Inflammatory macrophage (primary cell): ENCODE measurements at places on chromosomes 3 and 15.

GRCh38 chr3:72205297-72205826, 420.4 kb upstream of the PROK2 start:
- no peak for DNase-seq

- DNase-seq = no peak
These were observed 358.0 kb downstream of the PTPRG start for GRCh38 chr3:61919371-61919770.

GRCh38 chr3:26562021-26562768, 60.4 kb upstream of the LRRC3B start:
- no peak for DNase-seq

GRCh38 chr3:69239063-69239462, 116.7 kb upstream of the LMOD3 start:
- no peak for DNase-seq

DNA sequence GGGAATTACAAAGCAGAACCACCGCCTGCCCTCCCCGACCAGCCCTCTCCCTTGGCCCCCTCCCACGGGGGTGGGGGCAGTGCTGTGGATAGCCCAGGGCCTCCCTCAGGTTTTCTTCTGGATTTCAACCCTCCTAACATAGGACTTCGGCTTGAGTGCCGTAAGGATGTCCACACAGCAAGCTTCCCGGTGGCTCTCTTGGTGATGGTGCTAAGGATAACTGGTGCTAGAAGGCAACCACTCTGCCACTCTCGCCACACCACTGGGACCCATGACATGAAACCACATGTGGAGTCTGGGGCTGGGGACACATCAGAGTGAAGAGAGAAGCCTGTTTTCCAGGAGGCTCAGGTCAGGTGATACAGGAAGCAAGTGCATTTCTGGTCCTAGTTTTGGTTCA, 35.4 kb downstream of the SCN5A start:
- no peak for DNase-seq

DNA sequence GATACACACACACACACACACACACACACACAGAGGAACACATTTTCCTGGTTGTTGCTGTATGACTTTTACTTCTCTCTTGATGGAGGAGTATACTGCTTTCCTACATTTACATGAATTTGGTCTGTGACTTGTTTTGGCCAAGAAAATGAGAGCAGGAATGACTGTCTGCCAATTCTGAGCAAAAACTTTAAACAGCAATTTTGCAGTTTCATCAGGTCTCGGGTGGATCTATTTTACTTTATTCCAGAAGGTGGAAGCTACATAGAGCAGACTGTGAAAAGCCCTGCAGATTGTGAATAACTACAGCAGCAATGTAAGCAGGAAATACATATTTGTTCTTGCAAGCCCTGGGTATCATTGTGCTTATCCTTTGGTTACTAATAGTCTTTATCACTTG, 1350.0 kb upstream of the EPHA6 start:
- DNase-seq = no peak

- no peak for DNase-seq
These were observed 11.5 kb upstream of the ANKRD28 start for GRCh38 chr3:15809313-15809712.

GRCh38 chr15:61232266-61232665, 3.2 kb upstream of the RORA start:
- DNase-seq = no peak

GRCh38 chr3:124786511-124787241, 56.4 kb downstream of the UMPS start:
- DNase-seq = peak; percentile 17

GRCh38 chr3:143594206-143594605, 254.1 kb downstream of the SLC9A9 start:
- no peak for DNase-seq

- DNase-seq = no peak
These were observed 29.2 kb downstream of the PRR23E start for GRCh38 chr3:127222163-127222562.

GRCh38 chr15:80266745-80267144, 14.7 kb upstream of the CTXND1 start:
- no peak for DNase-seq

DNA sequence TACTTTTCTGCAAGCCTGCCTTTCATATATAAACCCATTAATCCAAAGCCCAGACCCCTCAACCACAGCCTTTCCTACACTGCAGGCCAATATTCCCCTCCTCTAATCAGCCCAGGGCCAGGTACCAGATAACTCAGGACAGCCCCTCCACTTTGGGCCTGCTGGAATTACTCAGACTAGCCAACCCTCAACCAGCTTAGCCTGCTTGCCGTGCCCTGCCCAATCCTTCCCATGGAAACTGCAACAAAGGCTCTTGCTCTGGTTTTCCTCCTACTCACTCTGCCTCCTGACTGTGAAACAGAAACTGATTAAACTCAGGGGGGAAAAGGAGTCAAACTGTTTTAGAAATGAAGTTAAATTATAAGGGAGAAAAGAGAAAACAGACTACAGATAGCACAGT, 248.1 kb downstream of the KLF13 start:
- DNase-seq = peak; percentile 1

DNA sequence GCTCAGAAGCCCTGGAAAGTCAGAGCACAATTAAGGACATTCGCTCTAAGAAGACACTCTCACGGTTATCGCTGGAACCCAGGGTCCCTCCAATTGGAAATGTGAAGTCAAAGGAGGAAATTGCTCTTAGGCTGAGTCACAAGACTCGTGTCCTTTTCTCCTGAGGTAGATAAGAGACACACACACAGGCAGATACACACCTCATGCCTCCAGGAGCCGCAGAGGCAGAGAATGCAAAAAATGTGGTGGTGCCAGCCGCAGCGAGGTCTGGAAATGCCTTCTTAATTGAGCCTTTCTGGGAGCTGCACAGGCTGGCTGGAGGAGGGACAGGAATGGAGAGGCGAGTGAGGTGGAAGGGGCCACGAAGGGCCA, 189.3 kb downstream of the OPA1 start:
- no peak for DNase-seq

GRCh38 chr3:172367205-172368105, 80.8 kb downstream of the GHSR start:
- no peak for DNase-seq

- DNase-seq = peak; percentile 21
These were observed 45.4 kb upstream of the TRAK1 start for GRCh38 chr3:42045708-42046243.

DNA sequence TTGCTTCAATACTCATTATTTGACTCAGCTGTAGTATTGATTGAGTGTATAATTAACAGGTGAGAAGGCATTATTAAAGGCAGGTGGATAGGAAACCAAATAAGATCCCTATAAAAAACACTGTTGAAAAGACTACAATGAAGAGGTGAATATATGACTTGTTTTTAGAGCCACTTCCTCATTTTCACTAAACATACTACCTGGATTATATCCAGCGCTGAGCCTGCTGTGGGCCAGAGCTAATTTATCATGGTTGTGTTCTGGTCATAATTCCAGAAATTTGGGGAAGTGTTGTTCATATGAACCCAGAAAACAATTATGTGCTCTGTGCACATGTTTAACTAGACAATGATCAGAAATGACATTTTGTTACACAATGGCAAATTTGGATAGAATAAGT, 235.3 kb upstream of the MME start:
- DNase-seq = no peak

DNA sequence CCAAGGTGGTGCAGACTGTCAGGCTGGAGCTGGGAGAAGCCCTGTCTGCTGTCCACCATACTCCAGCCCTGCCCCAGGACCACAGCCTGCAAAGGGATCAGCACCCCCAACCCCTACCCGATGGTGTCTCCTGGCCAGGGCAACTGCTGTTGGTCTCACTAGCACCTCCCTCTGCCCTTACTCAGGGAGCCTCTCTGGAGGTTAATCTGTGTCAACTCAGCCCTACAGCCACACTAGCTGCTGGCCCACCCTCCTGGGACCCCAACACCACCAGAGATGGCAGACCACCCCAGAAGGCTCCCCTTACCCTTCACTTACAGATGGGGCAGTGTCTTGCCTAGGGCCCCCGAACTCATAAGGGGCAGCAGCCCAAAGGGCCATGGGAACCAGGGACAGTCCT, 65.2 kb downstream of the TLE3 start:
- no peak for DNase-seq

- DNase-seq = no peak
These were observed 9.9 kb downstream of the RAP2B start for GRCh38 chr3:153171918-153172317.

- DNase-seq = no peak
These were observed 27.3 kb downstream of the KLF13 start for GRCh38 chr15:31353931-31354330.

- no peak for DNase-seq
These were observed 767 bp downstream of the GLT8D1 start for GRCh38 chr3:52704611-52705437.

DNA sequence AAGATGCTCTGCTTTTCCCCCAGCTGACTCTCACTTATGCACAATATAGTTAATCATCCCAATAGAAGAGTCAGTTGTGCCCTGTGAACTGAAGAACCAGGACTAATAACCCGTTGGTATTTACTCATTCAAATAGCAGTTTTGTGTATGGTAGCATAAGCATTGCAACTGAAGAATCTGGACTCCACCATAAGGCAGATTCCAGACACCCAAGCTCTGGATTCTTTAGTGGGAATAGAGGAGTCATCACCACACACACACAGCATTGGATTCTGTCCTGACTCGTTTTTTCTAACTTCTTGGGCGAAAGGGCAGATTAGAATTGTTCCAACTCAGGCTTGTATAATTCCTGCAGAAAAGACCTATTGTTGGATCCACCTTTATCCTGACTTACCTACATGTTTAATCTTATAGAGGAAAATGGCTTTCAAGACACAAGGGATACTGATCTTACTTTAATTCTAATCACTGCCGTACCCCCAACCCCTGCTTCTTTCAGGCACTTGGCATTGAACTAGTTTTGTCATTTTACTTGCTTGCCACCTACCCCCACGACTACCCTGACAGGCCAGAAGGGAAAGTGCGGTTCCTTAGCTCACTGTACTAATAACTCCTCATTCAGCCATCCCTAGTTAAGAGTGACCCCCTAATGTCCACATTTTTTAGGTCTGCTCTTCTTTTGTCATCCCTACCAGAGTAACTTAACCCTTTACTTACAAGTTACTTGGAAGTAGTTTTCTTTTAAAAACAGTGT, 42.3 kb downstream of the NKIRAS1 start:
- no peak for DNase-seq

GRCh38 chr3:14672588-14672987, 2.4 kb upstream of the C3orf20 start:
- no peak for DNase-seq

GRCh38 chr15:64975390-64975789, 14.3 kb downstream of the SPG21 start:
- no peak for DNase-seq

GRCh38 chr3:148518520-148518919, 179.2 kb upstream of the AGTR1 start:
- no peak for DNase-seq

DNA sequence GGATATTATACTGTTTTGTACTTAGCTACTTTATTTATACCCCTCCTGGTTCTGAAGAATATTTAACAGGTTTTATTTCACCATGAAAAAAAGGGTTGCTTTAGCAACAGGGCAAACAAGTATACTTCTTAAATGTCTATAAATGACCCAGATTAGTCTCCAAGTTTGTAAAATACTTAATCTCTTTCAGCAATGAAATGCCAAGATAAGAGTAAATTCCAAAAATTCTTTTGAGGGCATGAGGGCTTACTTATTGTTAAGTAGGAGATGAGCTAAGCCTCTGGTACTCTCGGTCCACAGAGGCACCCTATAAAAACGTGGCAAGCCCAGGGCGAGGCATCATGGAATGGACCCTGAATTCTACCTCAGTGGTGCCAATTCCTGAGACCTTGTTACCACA, 264.8 kb upstream of the NSMCE3 start:
- DNase-seq = no peak

DNA sequence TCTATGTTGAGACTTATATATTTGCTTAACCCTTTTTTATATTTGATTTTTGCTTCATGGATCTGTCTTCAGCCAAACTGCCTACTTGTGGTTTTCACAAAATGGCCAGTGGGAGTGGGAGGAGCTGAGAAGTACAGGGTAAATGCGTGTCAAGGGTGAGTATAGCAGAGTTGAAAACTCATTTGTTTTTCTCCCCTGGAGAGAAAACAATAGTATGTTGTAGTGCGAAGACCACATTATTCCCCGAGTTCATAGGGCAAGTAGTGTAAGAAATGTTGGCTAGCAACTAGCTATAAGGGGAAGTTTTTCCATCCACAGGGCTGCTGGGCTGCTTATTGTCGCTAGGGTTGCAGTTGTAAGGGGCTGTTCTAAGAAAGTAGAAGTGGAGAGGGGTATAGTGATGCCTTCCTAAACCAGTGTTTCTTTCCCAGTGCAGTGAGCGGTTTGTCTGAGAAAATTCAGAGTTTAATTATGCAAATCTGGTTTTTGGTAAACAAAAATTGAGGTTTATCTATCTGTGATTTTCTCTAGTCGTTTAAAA, 153.8 kb upstream of the AZI2 start:
- no peak for DNase-seq

DNA sequence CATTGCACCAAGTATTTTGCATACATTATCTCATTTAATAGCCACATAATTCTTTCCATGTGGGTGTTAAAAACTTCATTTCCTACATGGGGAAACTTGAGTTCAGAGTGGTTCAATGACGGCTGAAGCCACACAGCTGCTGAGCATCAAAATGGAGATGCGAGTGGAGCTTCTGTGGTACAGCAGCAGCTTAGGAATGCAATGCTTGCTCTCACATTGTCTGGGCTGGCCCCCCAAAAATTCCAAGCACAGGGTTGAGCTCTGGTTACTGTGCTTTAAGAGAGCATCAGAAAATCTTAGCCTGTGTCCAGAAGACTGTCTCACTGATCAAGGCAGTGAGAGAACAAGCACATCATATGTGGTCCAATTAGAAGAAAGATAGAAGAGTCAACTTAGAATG, 57.4 kb upstream of the GADL1 start:
- DNase-seq = no peak

GRCh38 chr3:10547841-10548783, 42.7 kb upstream of the ATP2B2 start:
- DNase-seq = no peak

- DNase-seq = no peak
These were observed 155.3 kb upstream of the MBNL1 start for GRCh38 chr3:152113413-152113812.

- no peak for DNase-seq
These were observed 70.5 kb downstream of the CHD2 start for GRCh38 chr15:92970656-92971055.

- DNase-seq = no peak
These were observed 497.2 kb downstream of the GABRG3 start for GRCh38 chr15:27468151-27468591.

DNA sequence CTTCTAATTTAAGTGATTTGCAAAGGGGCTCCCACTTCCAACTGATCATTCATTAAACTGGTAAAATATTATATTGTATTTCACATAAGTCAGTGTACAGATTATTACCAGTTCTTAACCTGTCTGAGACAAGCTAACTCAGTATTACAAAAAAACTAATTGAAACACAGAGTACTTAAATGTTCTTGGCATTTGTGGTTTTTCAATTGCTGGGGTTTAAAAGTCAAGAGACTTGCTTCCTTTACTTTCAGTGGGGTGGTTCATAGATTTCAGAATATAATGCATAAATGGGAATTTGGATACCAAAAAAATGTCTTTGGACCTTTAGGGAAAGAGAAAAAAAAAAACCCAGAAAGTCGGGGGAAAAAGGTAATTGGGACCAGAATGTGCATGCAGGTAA, 85.0 kb downstream of the ATP10A start:
- peak; percentile 36 for DNase-seq
